Astrocyte (in vitro differentiated cells and primary cell): ENCODE measurements at places on chromosomes 5 and 9. TPM values are rescaled to one million over a fixed set of nuclear protein-coding genes. Genes with fewer than 3 reads are reported as not detected.

Gene ZDHHC11B
- total RNA-seq = 0.23 and 0.29 TPM in 2 replicates

DNA sequence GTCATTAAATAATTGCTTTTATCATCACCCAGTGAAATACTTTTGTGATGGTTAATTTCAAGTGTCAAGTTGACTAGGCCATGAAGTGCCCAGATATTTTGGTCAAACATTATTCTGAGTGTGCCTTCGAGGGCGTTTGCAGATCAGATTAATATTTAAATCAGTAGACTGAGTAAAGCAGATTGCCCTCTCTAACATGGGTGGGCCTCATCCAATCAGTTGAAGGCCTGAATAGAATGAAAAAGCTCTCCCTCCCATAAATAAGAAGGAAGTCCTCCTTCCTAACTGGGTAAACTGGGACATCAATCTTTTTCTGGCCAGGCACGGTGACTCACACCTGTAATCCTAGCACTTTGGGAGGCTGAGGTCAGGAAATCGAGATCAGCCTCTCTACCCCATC is 12.4 kb upstream of the FGF10 start:
- H3K27ac ChIP-seq = no peak overlapping the region
- no peaks in the 10 kb centered on the region for H3K27me3 ChIP-seq
- no peaks in the 10 kb centered on the region for H3K36me3 ChIP-seq
- no peaks in the 10 kb centered on the region for H3K4me1 ChIP-seq
- H3K4me3 ChIP-seq = no peak overlapping the region
- no peak for DNase-seq

DNA sequence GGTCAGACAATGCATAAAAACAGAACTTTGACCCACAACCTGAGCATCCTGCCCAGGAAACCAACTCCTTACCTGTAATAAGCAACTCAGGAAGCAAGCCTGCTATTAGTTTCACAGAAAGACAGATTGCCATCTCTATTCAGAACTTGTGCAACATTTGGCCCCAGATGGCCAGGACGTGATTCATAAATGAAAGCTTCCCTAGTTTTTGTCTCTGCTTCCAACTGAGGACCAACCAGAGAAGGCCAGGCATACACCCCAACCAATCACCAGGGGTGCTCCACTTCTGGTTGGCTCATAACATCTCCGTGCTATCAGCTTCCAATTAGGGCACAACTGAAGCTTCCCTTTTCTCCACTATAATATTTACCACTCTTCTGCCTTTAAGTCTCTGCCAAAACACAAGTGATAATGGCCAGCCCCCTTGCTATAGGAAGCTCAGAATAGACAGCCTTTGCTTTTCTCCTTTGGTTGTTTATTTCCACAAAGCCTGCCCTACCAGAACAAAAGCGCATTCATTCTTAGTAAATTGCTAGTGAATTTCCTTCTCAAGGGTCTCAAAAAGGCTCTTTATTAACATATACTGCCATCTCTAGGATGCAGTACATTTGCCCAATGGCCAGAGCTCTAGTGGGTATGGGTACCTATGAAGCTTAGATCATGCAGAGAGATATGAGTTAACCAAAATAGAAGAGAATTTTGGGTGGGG is 289.7 kb upstream of the DAP start:
- no peaks in the 10 kb centered on the region for H3K36me3 ChIP-seq
- no peaks in the 10 kb centered on the region for H3K4me1 ChIP-seq
- DNase-seq = peak; percentile 13
- H3K27ac ChIP-seq = no peak overlapping the region

Gene OCLN
- total RNA-seq = 12.1 and 15.3 TPM in 2 replicates

DNA sequence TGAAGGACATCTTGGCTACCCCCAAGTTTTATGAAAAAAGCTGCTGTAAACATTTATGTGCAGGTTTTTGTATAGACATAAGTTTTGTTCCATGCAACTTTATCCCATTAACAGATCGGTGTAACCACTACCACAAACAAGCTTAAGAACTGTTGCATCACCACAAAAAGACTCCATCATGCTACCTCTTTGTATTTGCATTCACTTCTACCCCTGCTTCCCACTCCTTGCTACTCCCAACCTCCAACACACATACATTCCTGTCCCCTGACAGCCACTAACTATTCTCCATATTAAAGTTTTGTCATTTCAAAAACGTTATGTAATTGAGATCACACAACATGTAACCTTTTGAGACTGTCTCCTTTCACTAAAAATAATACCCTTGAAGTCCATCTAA is 57.8 kb upstream of the LHFPL2 start:
- H3K4me3 ChIP-seq = no peak overlapping the region
- no peaks in the 10 kb centered on the region for H3K36me3 ChIP-seq
- H3K4me1 ChIP-seq = no peaks in the 10 kb centered on the region
- no peak overlapping the region for H3K27ac ChIP-seq
- DNase-seq = peak; percentile 40

DNA sequence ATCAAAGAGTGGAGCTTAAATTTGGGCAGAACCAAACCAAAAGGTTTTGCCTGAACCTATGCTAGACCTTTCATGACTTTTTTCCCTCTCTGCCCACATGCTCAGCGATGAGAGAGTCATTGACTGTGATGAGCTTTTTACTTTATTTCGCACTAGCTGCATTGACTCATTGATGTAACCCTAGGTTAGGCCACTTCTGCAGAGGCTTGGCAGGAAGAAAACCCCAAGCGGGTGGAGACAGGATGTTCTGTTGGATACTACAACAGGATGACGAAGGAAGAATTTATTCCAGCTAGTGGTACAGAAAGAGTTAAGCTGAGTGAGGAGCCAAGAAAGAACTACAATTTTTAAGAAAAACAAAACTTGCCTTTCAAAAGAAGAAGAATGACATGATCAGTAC is 18.4 kb downstream of the AGXT2 start:
- H3K4me1 ChIP-seq = peaks cover 13% of the 10 kb centered on the region
- peak; percentile 80 for DNase-seq
- peak overlapping the region; percentile 57 for H3K27ac ChIP-seq

DNA sequence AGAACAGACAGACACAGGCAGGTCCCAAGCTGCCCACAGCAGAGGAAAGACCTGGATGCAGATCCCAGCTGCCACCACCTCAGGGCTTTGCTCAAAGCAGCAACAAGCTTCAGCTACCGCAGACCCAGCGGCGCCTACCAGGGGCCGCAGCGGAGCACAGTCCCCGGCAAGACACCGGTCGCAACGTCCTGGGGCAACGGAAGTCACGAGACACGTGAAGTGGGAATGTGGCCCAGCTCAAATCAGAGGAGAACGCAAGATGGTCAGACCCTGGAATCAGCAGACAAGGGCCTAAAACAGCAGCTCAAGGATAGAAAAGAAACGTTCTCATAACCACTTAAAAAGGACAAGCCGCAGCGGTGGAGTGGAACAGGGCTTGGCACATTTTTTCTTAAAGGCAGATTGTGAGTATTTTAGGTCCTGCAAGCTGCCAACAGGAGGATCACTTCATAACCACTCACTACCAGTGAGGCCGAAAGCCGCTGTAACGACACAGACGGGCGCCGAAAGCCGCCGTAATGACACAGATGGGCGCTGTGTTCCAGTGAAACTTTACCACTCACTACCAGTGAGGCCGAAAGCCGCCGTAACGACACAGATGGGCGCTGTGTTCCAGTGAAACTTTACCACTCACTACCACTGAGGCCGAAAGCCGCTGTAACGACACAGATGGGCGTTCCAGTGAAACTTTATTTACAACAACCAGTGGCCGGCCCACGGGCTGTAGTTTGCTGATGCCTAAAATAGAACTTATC is 21.7 kb downstream of the SLC9A3 start:
- H3K4me1 ChIP-seq = no peaks in the 10 kb centered on the region
- no peak overlapping the region for H3K27ac ChIP-seq
- no peaks in the 10 kb centered on the region for H3K36me3 ChIP-seq
- H3K27me3 ChIP-seq = peaks cover 5% of the 10 kb centered on the region

DNA sequence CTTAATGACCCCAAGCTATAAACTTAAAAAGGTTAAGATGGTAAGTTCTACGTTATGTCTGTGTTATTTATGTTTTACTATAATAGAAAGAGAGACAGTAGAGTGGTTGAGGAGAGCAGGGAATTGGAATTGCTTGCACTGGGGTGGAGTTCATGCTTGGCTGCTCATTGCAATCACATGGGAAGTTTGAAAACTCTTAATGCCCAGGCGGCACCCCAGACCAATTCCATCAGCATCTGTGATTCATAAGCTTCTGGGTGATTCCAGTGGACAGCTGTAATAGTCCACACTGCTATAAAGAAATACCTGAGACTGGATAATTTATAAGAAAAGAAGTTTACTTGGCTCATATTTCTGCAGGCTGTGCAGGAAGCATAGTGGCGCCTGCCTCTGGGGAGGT is 323.9 kb upstream of the MSX2 start:
- H3K4me1 ChIP-seq = no peaks in the 10 kb centered on the region
- H3K4me3 ChIP-seq = no peak overlapping the region
- DNase-seq = no peak
- no peaks in the 10 kb centered on the region for H3K36me3 ChIP-seq
- H3K27ac ChIP-seq = no peak overlapping the region

Gene EEIG1
- 26.0 and 26.4 TPM in 2 replicates for total RNA-seq

GRCh38 chr5:34667705-34668104 is 11.6 kb downstream of the RAI14 start:
- peaks cover 22% of the 10 kb centered on the region for H3K36me3 ChIP-seq
- no peaks in the 10 kb centered on the region for H3K27me3 ChIP-seq
- H3K4me1 ChIP-seq = peaks cover 27% of the 10 kb centered on the region
- peak overlapping the region; percentile 30 for H3K27ac ChIP-seq

GRCh38 chr5:26942481-26942880 is 95.9 kb downstream of the CDH9 start:
- peak; percentile 2 for DNase-seq
- no peaks in the 10 kb centered on the region for H3K36me3 ChIP-seq
- H3K4me3 ChIP-seq = no peak overlapping the region
- no peaks in the 10 kb centered on the region for H3K4me1 ChIP-seq
- H3K27me3 ChIP-seq = no peaks in the 10 kb centered on the region
- peak overlapping the region; percentile 43 for H3K27ac ChIP-seq

Gene RUSC2
- total RNA-seq = 63.8 and 67.4 TPM in 2 replicates

DNA sequence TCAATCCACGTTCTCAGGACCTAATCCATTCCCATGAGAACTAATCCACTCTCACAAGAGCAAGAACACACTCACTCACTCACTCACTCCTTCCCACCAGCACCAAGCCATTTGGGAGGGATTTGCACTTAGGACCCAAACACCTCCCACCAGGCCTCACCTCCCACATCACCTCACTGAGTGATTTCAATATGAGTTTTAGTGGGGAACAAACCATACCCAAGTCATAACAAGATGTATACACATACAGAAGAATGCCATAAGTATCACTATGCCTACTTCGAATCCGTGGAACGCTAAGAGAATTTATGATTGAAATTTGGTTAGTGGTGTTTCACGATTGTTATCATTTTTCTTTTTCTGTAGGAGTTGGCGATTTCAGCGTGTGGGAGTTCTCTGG is 29.3 kb upstream of the CTSL start:
- H3K27ac ChIP-seq = no peak overlapping the region
- DNase-seq = no peak

DNA sequence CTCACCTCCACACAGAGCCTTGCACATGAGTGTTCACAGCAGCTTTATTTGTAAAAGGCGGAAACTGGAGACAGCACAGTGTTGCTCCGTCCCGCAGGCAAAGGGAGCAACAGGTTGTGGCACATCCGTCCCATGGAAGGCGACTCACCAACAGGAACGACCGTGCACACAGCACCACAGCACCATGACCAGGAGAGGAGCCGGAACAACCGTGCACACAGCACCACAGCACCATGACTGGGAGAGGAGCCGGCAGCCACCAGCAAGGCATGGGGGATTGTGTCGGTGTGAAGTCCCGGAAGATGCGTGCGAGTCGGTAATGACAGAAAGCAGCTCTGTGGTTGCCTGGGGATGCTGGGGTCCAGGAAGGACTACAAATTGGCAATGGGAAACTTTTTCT is 158.5 kb downstream of the C9orf50 start:
- no peaks in the 10 kb centered on the region for H3K36me3 ChIP-seq
- H3K4me3 ChIP-seq = no peak overlapping the region
- H3K27me3 ChIP-seq = no peaks in the 10 kb centered on the region
- peaks cover 43% of the 10 kb centered on the region for H3K4me1 ChIP-seq

GRCh38 chr9:127971357-127972235 is 9.2 kb downstream of the EEIG1 start:
- no peak for DNase-seq
- H3K36me3 ChIP-seq = no peaks in the 10 kb centered on the region
- H3K4me3 ChIP-seq = no peak overlapping the region
- H3K27me3 ChIP-seq = no peaks in the 10 kb centered on the region

GRCh38 chr9:97280755-97281330 is 26.6 kb upstream of the CCDC180 start:
- no peaks in the 10 kb centered on the region for H3K36me3 ChIP-seq
- H3K4me3 ChIP-seq = no peak overlapping the region
- no peak for DNase-seq
- H3K4me1 ChIP-seq = no peaks in the 10 kb centered on the region
- H3K27me3 ChIP-seq = no peaks in the 10 kb centered on the region

DNA sequence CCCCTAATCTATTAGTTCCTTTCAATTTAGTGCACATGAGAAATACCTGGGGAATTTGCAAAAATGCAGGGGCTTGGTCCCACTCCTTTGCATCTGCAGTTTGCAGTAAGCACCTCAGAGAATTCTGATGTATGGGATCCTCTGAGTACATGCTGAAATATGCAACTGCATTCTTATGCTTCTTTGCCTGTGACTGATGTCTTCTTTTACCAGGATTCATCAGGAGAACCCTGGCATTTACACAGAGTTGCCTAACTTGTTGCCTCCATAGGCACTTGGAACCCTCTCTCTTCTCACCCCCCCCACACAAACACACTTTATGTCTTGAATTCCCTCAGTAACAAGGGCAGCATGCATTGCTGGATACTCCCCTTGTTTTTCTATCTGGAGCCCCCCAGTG is 173.1 kb downstream of the KDM4C start:
- H3K4me3 ChIP-seq = no peak overlapping the region
- peaks cover 18% of the 10 kb centered on the region for H3K4me1 ChIP-seq
- no peaks in the 10 kb centered on the region for H3K27me3 ChIP-seq
- H3K27ac ChIP-seq = peak overlapping the region; percentile 27
- H3K36me3 ChIP-seq = no peaks in the 10 kb centered on the region
- DNase-seq = peak; percentile 80

Gene SNX30
- total RNA-seq = 12.8 and 14.4 TPM in 2 replicates

Gene AFAP1L1
- total RNA-seq = 7.6 and 8.3 TPM in 2 replicates

- H3K4me3 ChIP-seq = no peak overlapping the region
- H3K36me3 ChIP-seq = no peaks in the 10 kb centered on the region
- H3K4me1 ChIP-seq = peaks cover 32% of the 10 kb centered on the region
- no peak overlapping the region for H3K27ac ChIP-seq
- H3K27me3 ChIP-seq = no peaks in the 10 kb centered on the region
- DNase-seq = no peak
Observed at GRCh38 chr5:82354543-82354942, 76.4 kb upstream of the RPS23 start.

- H3K4me3 ChIP-seq = no peak overlapping the region
- no peaks in the 10 kb centered on the region for H3K36me3 ChIP-seq
- peaks cover 12% of the 10 kb centered on the region for H3K27me3 ChIP-seq
Observed at GRCh38 chr5:851076-851475, 290 bp upstream of the ZDHHC11 start.

Gene PCDHA1
- total RNA-seq = not detected in 2 replicates

Gene HAND1
- not detected in 2 replicates for total RNA-seq

Gene DDX4
- total RNA-seq = not detected in 2 replicates

Gene ERBIN
- total RNA-seq = 80.8 and 83.4 TPM in 2 replicates

GRCh38 chr5:59597690-59598546 is 295.6 kb downstream of the PDE4D start:
- H3K27me3 ChIP-seq = no peaks in the 10 kb centered on the region
- H3K27ac ChIP-seq = no peak overlapping the region
- H3K36me3 ChIP-seq = no peaks in the 10 kb centered on the region
- no peak overlapping the region for H3K4me3 ChIP-seq
